ENCODE measurements at places on chromosomes 12 and 14. TPM values are rescaled to one million over a fixed set of nuclear protein-coding genes. Genes with fewer than 3 reads are reported as not detected.

- no peak overlapping the region for H3K27ac ChIP-seq
- no peak overlapping the region for H3K4me3 ChIP-seq
- peaks cover 2% of the 10 kb centered on the region for H3K27me3 ChIP-seq
- H3K36me3 ChIP-seq = no peaks in the 10 kb centered on the region
- DNase-seq = no peak
Measured at GRCh38 chr12:117091758-117092510, 7.3 kb downstream of the TESC start.

DNA sequence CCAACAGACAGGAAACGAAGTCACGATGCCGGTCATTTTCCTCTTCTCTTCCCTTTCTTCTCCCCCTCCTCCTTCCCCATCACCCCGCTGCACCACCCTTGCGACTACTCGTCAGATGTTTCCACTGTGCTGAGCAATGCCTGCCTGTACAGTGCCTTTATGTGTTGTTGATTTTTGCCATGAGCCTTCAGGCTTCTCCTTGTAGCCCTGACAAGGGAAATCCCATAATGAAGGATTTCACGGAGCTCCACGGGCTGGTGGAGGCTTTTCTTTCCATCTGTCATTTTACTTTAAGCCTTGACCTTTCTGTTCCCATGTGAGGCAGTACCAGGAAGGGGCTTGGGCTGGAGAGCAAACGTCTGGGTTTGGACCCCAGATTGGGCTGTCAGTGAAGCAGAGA is 28.7 kb upstream of the CCND2 start:
- no peaks in the 10 kb centered on the region for H3K36me3 ChIP-seq
- H3K27me3 ChIP-seq = no peaks in the 10 kb centered on the region
- no peak overlapping the region for H3K4me3 ChIP-seq
- H3K27ac ChIP-seq = no peak overlapping the region

DNA sequence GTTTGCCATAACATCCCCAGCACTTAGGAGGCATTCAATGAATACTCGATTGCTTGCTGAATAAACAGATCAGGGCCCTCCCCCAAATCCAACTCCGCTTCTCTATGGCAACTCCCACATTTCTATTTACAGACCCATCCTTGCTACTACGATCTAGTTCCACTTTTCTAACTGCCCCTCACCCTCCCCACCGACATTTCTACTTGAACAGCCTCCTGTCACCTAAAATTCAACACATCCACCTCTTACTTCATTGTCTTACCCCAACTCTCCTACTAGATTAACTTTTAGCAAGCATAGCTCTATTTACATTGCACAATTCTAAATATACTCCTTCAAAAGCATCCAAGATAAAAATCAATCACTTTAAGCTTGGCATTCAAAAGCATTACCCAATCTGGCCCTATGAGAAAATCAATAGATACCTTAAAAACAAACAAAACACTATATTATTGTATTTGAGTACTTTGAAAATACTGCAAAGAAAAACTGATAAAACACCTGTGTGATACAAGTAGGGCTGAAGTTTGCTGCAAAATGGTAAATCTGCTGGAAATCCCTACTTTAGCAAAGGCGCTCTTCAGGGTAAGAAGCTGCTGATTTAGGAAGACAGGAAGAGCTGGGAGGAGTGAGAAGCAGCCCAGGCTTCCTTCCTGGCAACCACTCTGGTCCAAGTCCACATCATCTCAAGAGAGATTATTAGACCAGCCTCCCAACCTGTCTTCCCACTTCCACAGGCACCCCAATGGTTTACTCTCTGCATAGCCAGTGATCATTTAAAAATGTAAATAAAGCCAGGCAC is 96.4 kb downstream of the HECTD4 start:
- H3K4me1 ChIP-seq = no peaks in the 10 kb centered on the region
- H3K4me3 ChIP-seq = no peak overlapping the region
- H3K27ac ChIP-seq = no peak overlapping the region
- DNase-seq = no peak
- H3K36me3 ChIP-seq = no peaks in the 10 kb centered on the region
- no peaks in the 10 kb centered on the region for H3K27me3 ChIP-seq

DNA sequence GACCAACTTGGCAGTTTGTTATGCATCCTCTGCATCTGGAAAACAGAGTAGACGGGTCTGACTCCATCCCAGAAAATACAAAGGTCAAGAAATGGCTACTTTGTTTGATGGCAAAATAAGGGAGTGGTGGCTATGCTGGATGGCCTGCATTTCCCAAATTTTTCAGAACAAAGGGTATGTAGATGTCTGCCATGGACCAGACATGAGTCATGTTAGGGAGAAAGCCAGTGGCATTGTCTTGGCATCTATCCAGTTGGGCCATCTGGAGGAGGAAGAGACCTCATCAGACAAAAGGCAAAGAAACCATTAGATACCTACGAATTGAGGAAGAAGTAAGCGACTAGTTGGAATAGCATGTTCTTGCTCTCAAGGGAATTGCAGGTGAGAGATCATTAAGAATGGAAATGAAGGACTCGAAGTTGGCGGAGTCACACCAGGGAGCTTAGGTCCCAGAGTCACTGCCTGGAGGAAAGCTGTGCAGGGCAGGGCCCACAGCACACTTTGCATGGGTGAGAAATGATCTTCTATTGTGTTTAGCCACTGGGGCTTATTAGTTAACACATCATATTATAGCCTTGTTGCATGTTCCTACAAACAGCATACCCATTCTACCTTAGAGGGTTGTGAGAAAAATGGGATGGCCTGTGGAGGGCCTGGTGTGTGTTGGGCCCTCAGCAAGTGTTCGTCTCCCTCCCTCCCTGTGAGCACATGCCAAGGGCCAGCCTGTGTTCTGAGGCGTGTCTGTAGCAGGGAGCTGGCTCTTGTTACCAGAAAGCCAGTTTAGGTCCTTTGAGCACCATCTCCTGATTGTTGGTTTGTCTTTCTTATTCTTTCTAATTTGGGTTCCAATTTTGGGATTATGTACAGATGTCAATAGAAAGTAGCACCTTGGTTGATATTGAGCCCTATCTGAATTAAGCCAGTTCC is 119.4 kb downstream of the KTN1 start:
- no peaks in the 10 kb centered on the region for H3K27me3 ChIP-seq
- no peaks in the 10 kb centered on the region for H3K36me3 ChIP-seq
- no peak overlapping the region for H3K27ac ChIP-seq
- no peaks in the 10 kb centered on the region for H3K4me1 ChIP-seq

- DNase-seq = no peak
- peaks cover 1% of the 10 kb centered on the region for H3K36me3 ChIP-seq
- H3K4me3 ChIP-seq = no peak overlapping the region
- H3K27me3 ChIP-seq = no peaks in the 10 kb centered on the region
- H3K4me1 ChIP-seq = no peaks in the 10 kb centered on the region
Measured at GRCh38 chr14:77355811-77356210, 21.1 kb downstream of the TMED8 start.

Gene TMPRSS12
- not detected for total RNA-seq

- DNase-seq = no peak
- no peak overlapping the region for H3K4me3 ChIP-seq
- H3K27ac ChIP-seq = no peak overlapping the region
- H3K27me3 ChIP-seq = no peaks in the 10 kb centered on the region
- no peaks in the 10 kb centered on the region for H3K4me1 ChIP-seq
- no peaks in the 10 kb centered on the region for H3K36me3 ChIP-seq
Measured at GRCh38 chr12:27828196-27828595, 48.2 kb upstream of the MANSC4 start.

DNA sequence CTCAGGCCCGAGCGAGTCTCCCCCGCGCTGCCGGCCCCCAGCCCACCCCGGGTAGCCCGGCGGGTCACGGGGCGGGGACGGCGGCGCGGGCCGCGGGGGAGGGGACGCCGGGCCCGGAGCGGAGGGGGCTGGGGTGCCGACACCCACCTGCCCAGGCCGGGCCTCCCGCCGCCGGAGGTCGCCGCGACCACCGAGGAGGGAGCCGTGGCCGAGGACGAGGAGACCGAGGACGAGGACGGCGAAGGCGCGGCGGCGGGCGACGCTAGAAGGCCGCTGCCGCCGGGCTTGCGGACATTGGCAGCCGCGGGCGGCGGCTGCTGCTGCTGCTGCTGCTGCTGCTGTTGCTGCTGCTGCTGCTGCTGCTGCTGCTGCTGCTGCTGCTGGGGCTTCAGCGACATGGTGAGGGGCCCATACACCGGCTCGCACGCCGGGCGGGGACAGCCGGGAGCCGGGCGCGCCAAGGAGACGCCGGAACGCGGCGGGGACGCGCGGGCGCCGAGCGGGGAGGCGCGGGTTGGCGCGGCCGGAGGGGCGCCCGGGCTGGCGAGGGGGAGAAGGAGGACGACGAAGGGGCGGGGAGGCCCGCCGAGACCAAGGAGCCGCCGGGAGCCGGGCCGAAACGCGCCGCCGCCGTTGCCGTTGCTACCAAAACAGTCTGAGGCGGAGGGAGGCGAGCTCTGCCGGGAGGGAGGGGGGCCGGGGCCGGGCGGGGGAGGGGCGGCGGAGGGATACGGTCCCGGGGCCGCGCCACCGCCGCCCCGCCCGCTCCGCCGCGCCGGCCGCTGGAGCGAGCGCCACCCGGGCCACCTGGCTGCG is at the start of gene ATXN2:
Gene ATXN2 (minus strand): TSS at position 679 of the 816 bp plus-strand sequence. CDS start 281 bp downstream, at position 398.
- peak within 1 kb of the TSS; percentile 51 for H3K27ac ChIP-seq
- peak within 1 kb of the TSS; percentile 86 for H3K4me3 ChIP-seq
- no peaks in the 10 kb centered on the region for H3K27me3 ChIP-seq
- H3K4me1 ChIP-seq = peaks cover 12% of the 10 kb centered on the region
- DNase-seq = peak; percentile 60

DNA sequence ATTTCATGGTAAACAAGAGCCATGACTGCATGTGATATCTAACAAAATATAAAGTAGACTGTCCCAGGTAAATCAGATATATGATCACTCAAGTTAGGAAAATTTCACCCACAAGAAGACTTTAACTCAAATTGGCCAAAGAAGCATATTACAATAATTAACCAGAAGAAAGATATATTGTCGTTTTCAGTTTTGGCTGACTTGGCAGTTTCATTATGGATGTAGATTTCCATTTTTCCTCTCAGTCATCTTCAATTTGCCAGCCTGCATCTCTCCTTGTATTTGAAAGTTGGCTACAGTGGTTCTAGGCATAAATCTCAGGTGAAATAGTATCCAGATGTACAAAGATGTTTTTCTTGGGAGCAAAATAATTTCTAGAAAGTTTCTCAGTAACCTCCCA is 761.6 kb downstream of the LRFN5 start:
- H3K4me1 ChIP-seq = no peaks in the 10 kb centered on the region
- no peak overlapping the region for H3K27ac ChIP-seq
- no peak overlapping the region for H3K4me3 ChIP-seq
- H3K27me3 ChIP-seq = no peaks in the 10 kb centered on the region
- no peaks in the 10 kb centered on the region for H3K36me3 ChIP-seq

DNA sequence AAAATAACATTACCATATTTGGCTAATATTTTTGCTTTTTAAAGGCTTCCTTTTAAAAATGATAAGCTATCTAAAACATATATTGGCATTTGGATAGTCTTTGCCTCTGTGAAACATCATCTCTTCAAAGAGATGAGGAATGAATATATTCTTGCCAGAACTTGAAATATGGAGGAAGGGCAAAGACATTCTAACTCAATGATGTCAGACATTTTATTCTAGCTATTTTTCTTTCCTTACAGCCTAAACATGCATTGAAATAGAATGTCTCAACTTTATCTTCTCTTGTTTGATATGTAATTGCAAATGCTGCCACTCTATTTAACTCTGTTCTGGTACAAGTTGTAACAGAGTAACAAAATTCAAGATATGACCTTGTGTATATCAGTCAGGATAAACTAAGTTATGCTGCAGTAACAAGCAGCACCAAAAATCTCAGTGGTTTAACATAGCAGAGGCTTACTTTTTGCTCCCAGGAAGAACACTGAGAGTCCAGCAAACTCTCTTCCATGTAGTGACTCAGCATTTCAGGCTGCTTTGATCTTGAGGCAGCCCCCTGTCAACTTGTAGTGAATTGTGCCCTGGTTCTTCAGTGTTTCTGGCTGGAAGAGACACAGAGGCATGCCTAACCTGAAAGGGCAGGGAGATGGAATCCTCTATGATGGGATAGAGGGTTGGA is 11.0 kb downstream of the IRAK3 start:
- no peak overlapping the region for H3K27ac ChIP-seq
- no peaks in the 10 kb centered on the region for H3K27me3 ChIP-seq
- no peak overlapping the region for H3K4me3 ChIP-seq
- H3K4me1 ChIP-seq = no peaks in the 10 kb centered on the region

DNA sequence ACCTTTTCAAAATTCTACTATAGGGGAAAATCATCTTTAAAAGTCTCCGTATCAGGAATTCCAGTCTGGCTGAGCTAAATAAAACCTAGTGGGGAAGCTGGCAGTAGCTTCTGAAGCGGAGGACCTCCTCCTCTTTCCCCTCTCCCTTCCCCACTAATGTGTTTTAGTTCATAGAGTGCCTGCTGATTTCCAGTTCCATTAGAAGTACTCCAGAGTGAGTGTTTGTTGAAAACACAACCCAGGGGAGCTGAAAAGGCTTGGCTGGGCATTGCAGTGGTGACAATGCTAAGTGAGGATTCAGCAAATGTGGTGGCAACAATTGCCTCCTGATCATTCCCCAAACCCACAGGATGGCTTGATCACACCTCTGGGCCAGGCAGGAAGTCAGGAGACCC is 144.2 kb upstream of the FRMD6 start:
- H3K4me1 ChIP-seq = no peaks in the 10 kb centered on the region
- no peak overlapping the region for H3K27ac ChIP-seq
- no peaks in the 10 kb centered on the region for H3K36me3 ChIP-seq
- no peak overlapping the region for H3K4me3 ChIP-seq
- DNase-seq = no peak
- no peaks in the 10 kb centered on the region for H3K27me3 ChIP-seq

GRCh38 chr14:101836135-101836534 is 74.6 kb downstream of the PPP2R5C start:
- no peaks in the 10 kb centered on the region for H3K27me3 ChIP-seq
- H3K4me3 ChIP-seq = no peak overlapping the region
- peaks cover 52% of the 10 kb centered on the region for H3K4me1 ChIP-seq
- no peak overlapping the region for H3K27ac ChIP-seq
- no peak for DNase-seq

Gene RNASE3
- total RNA-seq = 26.7 TPM
